ENCODE measurements at places on chromosomes 4 and X. TPM values are rescaled to one million over a fixed set of nuclear protein-coding genes. Genes with fewer than 3 reads are reported as not detected.

The NPY5R gene
- polyA plus RNA-seq = not detected

The PAGE2 gene
- 4.7 TPM for polyA plus RNA-seq

The SH3TC1 gene
- polyA plus RNA-seq = 2.9 TPM

The PAGE5 gene
- 7.1 TPM for polyA plus RNA-seq

The GPC4 gene
- polyA plus RNA-seq = 0.16 TPM

The MAGEA1 gene
- 3.0 TPM for polyA plus RNA-seq

The TMEM164 gene
- polyA plus RNA-seq = 10.8 TPM

The LRCH2 gene
- 2.3 TPM for polyA plus RNA-seq

The CXCL1 gene
- polyA plus RNA-seq = 0.06 TPM

DNA sequence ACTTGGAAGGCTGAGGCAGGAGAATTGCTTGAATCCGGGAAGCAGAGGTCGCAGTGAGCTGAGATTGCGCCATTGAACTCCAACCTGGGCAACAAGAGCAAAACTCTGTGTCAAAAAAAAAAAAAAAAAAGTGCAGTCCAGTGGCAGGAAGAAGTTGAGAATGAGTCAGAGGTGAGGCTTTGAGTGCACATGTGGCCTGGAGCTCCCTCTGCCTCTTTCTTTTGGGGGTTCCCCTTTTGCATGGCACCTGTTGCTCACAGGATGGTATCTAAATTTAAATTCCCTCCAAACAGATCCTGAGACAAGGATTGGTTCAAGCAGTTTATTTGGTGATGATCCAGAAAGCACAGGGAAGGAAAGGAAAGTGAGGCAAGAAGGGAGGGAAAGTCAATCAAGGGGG, 151.4 kb upstream of the STX18 start:
- H3K27me3 ChIP-seq = no peaks in the 10 kb centered on the region
- H3K4me1 ChIP-seq = no peaks in the 10 kb centered on the region
- no peak overlapping the region for H3K4me3 ChIP-seq
- DNase-seq = no peak

- peaks cover 2% of the 10 kb centered on the region for H3K4me1 ChIP-seq
- DNase-seq = no peak
- H3K4me3 ChIP-seq = no peak overlapping the region
- H3K36me3 ChIP-seq = peaks cover 32% of the 10 kb centered on the region
- no peaks in the 10 kb centered on the region for H3K27me3 ChIP-seq
Measured at GRCh38 chr4:2651546-2651945, 104.6 kb downstream of the TNIP2 start.

DNA sequence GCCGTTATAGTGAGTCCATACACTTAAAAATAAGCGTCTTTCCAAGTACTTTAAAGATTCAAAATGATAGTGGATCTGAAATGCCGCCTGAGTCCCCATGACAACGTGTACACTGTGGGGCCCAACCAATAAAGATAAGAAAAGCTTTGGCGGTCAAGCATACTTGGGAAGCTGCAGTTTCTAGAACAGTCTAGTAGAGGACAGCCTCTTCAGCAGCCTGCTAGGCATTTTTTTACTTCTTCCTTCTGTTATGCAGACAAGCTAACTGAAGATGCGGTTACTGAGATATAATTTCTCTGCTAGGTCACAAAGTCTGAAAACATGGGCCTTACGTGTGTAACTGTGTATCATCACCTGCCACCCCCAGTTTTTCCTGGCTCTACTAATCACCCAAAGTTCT, 402 bp upstream of the UPRT start:
- H3K27ac ChIP-seq = peak overlapping the region; percentile 17
- H3K4me1 ChIP-seq = no peaks in the 10 kb centered on the region
- no peak for DNase-seq
- H3K4me3 ChIP-seq = peak overlapping the region; percentile 79

GRCh38 chr4:73012673-73013072, 56.8 kb downstream of the COX18 start:
- no peak for DNase-seq
- no peaks in the 10 kb centered on the region for H3K36me3 ChIP-seq
- no peaks in the 10 kb centered on the region for H3K27me3 ChIP-seq
- no peak overlapping the region for H3K4me3 ChIP-seq

DNA sequence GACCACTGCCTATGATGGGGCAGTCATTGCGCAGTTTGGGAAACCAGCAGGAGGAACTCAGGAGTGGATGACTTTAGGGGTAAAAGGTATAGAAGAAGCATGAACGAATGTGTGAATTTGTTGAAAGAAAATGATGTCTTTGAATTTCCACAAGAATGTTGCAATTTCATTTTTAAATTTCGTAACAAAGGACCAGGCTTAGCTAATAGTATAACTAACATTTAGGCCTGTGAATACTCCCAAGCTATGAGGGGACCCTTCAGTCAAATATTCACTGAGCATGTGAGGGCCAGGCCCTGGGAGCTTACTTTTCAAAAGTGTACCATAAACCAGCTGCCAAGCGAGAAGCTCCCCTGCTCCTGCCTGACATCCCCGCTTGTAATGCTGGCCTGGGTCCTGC, 5.3 kb downstream of the MPC1L start:
- no peak for DNase-seq
- H3K36me3 ChIP-seq = peaks cover 35% of the 10 kb centered on the region
- no peaks in the 10 kb centered on the region for H3K4me1 ChIP-seq
- no peak overlapping the region for H3K27ac ChIP-seq

DNA sequence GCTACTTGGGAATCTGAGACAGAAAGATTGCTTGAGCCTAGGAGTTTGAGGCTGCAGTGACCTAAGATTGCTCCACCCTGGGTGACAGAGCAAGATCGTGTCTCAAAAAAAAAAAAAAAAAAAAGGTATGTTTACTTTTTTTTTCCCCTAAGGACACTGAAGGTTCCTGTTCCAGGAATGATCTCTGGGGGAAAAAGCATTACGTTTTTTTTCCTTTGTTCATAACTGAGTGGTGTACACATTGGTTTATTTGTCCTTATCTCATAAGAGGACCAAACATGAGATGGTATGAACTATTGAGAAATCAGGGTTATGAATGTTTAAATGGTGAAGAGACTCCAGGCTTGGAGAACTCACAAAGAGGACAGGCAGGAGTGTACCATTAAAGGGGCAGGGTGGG, 120.4 kb upstream of the IL1RAPL2 start:
- DNase-seq = no peak
- peaks cover 5% of the 10 kb centered on the region for H3K27me3 ChIP-seq
- no peaks in the 10 kb centered on the region for H3K36me3 ChIP-seq

DNA sequence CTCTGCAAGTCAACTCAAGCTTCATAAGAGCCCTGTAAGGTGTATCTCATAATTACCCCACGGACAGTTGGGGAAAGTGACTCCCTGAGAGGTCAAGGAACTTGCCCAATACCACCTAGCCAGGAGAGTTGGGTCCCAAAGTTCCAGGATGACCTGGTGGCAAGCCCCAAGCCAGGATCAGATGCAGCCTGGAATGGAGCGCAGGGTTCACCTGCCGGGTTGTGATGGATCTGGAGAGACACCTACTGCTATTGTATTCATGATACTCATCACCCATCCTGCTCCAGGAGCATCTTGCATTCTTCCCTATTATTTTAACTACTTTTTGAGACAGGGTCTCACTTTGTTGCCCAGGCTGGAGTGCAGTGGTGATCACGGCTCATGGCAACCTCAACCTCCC, 36.1 kb downstream of the ZBTB49 start:
- DNase-seq = no peak
- H3K4me3 ChIP-seq = no peak overlapping the region
- H3K27me3 ChIP-seq = no peaks in the 10 kb centered on the region
- H3K36me3 ChIP-seq = no peaks in the 10 kb centered on the region
- H3K4me1 ChIP-seq = no peaks in the 10 kb centered on the region

- H3K36me3 ChIP-seq = no peaks in the 10 kb centered on the region
- DNase-seq = no peak
- H3K4me1 ChIP-seq = no peaks in the 10 kb centered on the region
- H3K27me3 ChIP-seq = no peaks in the 10 kb centered on the region
Measured at GRCh38 chr4:2402941-2403340, 15.5 kb downstream of the ZFYVE28 start.

- H3K27me3 ChIP-seq = peaks cover 10% of the 10 kb centered on the region
- no peak overlapping the region for H3K4me3 ChIP-seq
- peaks cover 2% of the 10 kb centered on the region for H3K4me1 ChIP-seq
- no peak for DNase-seq
- H3K27ac ChIP-seq = no peak overlapping the region
Measured at GRCh38 chrX:107482046-107482445, 32.6 kb downstream of the FRMPD3 start.

GRCh38 chr4:10593130-10593529, 91.4 kb downstream of the CLNK start:
- H3K27ac ChIP-seq = no peak overlapping the region
- H3K4me3 ChIP-seq = no peak overlapping the region

DNA sequence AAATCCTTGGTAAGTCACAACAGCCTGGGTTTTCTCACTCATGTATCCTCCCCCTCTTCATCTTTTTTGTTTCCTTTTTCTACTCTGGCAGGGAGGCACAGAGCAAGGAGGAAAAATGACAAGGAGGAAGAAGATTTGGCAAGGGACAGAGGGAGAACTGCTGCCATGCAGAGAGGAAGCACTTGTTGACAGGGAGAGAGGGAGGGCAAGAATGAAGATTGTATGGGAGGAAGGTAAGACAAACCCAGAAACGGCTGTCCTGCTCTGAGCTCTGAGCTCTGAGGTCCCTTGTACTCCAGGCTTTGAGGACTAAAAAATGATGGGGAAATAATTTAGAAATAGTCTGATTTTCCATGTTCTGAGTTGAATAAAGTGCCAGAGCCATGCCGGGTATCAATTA, 123.9 kb downstream of the DCHS2 start:
- no peaks in the 10 kb centered on the region for H3K27me3 ChIP-seq
- H3K4me3 ChIP-seq = no peak overlapping the region
- no peak for DNase-seq
- no peaks in the 10 kb centered on the region for H3K36me3 ChIP-seq
- no peak overlapping the region for H3K27ac ChIP-seq

DNA sequence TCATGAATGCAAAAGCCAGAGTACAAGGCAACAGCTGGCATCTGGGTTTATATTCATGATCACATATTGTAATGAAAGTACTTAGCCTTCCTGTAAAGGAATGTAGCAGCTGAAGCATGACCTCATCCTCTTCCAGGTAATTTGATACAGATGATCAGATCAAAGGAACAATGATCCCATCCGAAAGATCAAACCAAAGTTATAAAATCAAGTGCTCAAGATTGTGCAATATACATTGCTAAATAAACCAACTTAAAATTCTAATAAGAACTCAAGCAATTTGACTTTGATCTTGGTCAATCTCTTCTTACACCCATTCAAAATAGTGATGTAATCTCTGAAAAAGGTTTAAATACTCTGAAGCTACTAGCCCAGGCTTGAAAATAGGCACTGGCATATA, 113.1 kb upstream of the INPP4B start:
- no peaks in the 10 kb centered on the region for H3K36me3 ChIP-seq
- DNase-seq = no peak
- H3K4me1 ChIP-seq = no peaks in the 10 kb centered on the region
- no peaks in the 10 kb centered on the region for H3K27me3 ChIP-seq
- H3K27ac ChIP-seq = no peak overlapping the region

- H3K27ac ChIP-seq = no peak overlapping the region
- H3K36me3 ChIP-seq = no peaks in the 10 kb centered on the region
- no peak overlapping the region for H3K4me3 ChIP-seq
- no peaks in the 10 kb centered on the region for H3K27me3 ChIP-seq
Measured at GRCh38 chr4:181967401-181967800, 275.8 kb upstream of the TENM3 start.

DNA sequence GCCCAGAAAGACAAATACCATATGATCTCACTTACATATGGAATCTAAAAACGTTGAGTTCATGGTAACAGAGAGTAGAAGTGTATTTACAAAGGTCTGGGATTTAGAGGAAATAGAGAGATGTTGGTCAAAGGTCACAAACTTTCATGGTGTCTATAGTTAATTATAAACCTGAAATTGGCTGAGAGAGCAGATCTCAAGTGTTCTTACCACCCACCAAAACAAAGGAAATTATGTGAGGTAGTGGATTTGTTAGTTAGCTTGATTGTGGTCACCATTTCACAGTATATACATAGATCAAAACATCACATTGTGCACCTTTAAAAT, 186.8 kb downstream of the NWD2 start:
- no peaks in the 10 kb centered on the region for H3K36me3 ChIP-seq
- no peak overlapping the region for H3K27ac ChIP-seq
- no peak for DNase-seq
- H3K27me3 ChIP-seq = no peaks in the 10 kb centered on the region
- H3K4me3 ChIP-seq = no peak overlapping the region
- H3K4me1 ChIP-seq = no peaks in the 10 kb centered on the region

GRCh38 chr4:56191534-56191933, 195.8 kb downstream of the AASDH start:
- no peak for DNase-seq
- no peaks in the 10 kb centered on the region for H3K27me3 ChIP-seq
- no peaks in the 10 kb centered on the region for H3K36me3 ChIP-seq

- no peak overlapping the region for H3K27ac ChIP-seq
- no peaks in the 10 kb centered on the region for H3K4me1 ChIP-seq
- no peak for DNase-seq
- H3K4me3 ChIP-seq = no peak overlapping the region
Measured at GRCh38 chr4:13970349-13970748, 342.8 kb upstream of the BOD1L1 start.

DNA sequence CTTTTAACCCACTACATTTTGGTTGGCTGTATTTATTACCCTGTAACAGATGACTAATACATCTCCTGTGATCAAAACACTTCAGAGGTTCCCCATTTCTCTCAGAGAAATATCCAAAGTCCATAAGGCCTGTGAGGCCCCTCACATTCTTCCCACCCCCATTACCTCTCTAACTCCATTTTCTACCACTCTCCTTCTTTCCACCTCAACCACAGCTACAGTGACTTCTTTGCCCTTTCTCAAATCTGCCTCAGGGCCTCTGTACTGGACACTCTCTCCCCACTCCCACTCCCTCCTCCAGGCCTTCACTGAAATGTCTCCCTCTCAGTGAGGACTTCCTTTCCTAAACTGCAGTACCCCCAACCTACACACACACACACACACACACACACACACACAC, 8.4 kb upstream of the TMEM144 start:
- no peaks in the 10 kb centered on the region for H3K27me3 ChIP-seq
- no peak for DNase-seq
- no peak overlapping the region for H3K27ac ChIP-seq
- H3K4me3 ChIP-seq = no peak overlapping the region

GRCh38 chr4:140718241-140718952, 37.8 kb downstream of the TBC1D9 start:
- no peaks in the 10 kb centered on the region for H3K27me3 ChIP-seq
- H3K27ac ChIP-seq = no peak overlapping the region
- H3K4me3 ChIP-seq = no peak overlapping the region
- no peak for DNase-seq
- no peaks in the 10 kb centered on the region for H3K36me3 ChIP-seq
- H3K4me1 ChIP-seq = peaks cover 28% of the 10 kb centered on the region

DNA sequence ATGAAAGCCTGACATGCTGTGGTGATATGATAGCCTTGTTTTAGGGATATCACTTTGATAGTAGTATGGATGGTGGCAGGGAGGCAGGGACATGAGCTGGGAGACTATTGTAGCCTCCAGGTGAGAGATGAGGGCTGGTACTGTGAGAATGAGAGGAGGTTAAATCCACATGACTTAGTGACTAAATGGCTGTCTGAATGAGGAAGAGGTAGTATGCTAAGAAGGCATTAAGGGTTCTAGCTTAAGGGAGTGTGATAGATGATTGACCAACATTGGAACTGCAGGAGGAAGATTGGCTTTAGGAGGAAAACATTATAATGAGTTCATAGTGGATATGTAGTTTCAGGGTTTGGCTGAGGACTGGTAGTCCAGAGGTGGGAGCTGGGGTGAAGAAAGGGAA, 195.0 kb upstream of the ANK2 start:
- no peak overlapping the region for H3K4me3 ChIP-seq
- H3K27ac ChIP-seq = peak overlapping the region; percentile 31
- H3K27me3 ChIP-seq = no peaks in the 10 kb centered on the region
- DNase-seq = no peak
- H3K4me1 ChIP-seq = peaks cover 18% of the 10 kb centered on the region

Measured in SK-N-SH (cell line).